Stimulated activated CD4-positive, alpha-beta T cell treated with anti-CD3 and anti-CD28 coated beads, Interleukin-4, amount 100 ng/mL, for 24 hours (primary cell): ENCODE measurements at places on chromosomes 2 and 18.

DNA sequence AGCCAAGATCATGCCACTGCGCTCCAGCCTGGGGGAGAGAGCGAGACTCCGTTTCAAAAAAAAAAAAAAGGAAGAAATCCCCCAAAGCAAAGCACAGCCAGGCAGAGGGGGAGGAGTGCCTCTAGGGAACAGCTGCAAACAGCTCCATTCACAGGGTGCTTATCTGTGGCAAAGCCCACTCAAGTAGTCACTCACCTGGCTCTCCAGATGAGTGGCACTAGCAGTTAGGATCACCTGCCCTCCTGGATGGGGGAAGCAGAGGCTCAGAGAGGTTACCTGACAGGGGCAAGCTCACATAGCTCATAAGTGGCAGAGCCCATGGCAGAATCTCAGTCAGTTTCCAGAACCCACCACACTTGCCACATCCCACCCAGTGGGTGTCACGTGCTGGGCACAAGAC is 30.3 kb downstream of the TFCP2L1 start:
- no peak for DNase-seq

DNA sequence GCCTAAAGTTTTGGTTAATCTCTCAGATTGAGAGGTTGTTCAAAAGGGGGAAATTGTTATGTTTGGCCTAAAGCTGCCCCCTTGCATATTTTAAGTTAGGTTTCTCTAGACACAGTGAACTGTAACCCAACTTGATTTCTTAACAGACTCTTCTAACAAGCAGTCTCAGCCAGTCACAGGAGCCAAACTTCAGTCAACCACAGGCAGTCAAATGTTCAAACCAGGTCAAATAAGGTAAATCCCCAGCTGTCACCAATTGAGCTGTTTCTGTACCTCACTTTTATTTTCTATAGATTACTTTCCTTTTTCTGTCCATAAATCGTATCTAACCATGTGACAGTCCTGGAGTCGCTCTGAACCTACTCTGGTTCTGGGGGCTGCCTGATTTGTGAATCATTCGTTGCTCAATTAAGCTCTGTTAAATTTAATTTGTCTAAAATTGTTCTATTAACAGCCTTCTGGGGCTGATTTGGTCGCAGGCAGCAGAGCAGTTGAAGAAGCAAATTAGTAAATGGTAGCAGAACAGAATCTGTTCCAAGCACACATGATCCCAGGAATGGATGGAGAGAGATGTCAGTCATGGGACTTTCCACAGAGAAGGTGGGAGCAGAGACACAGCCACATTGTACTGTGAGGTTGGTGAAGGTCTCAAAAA is 16.4 kb upstream of the NFU1 start:
- peak; percentile 17 for DNase-seq

DNA sequence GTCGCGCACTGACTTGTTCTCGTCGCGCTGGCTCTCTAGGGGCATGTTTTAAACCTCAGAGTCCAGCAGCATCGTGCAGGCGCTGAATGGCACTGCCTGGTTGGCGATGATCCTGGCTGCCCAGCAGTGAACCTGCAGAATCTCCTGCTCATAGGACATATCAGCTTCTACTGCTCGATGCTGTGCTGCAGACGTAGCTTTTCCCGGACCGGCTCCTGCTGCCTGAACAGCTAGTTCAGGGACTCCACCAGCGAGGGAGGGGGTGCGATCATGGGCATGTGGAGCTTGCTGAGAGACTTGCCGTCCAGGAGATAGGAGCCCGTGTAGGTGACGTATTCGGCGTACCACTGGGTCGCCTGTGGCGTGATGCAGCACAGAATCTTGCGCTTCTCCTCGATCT is 890.0 kb upstream of the LRRTM1 start:
- no peak for DNase-seq

GRCh38 chr18:53819671-53820070 is 404.8 kb downstream of the MBD2 start:
- DNase-seq = no peak

DNA sequence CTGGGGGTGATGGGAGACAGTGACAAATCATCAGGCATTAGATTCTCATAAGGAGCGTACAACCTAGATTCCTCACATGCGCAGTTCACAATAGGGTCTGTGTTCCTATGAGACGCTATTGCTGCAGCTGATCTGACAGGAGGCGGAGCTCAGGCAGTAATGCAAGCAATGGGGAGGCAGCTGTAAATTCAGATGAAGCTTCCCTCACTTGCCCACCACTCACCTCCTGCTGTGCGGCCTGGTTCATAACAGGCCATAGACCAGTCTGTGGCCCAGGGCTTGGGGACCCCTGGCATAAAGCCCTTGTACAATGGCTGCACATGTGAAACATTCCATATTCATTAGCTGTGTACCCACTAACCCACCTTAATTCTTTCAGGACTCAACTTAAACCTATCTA is 18.0 kb downstream of the NMUR1 start:
- no peak for DNase-seq

DNA sequence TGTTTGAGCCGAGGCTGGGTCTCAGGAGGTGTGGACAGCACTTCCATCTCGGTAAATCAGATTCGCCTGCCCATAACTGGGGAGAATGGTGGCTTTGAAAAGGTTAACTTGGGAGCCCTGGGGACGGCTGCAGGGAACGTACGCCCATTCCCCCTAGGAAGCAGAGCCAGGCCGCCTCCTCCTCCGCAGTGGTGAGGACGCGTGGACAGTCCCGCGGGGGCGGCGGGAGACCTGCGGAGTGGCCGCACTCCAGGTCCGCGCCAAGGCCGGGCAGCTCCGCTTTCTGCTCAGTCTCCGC is 845 bp upstream of the MYCN start:
- DNase-seq = no peak

GRCh38 chr2:217798743-217799562 is 203.8 kb downstream of the TNS1 start:
- DNase-seq = no peak

DNA sequence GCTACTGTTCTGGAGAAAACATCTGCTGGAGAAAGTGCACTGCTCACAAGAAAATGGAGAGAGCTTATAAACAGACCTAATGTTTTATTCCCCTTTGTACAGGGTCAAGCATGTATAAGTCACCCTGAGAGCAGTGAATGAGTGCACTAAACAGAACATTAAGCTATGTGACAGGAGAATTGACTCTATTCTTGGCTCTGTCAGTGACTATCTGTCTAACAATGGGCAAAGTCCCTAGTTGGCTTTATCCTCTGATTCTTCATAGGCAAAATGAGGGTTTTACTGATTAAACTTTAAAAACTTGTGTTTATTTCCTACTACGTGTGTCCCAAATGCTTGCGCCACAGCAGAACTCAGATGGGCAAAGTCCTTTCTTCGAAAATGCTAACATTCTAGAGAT is 655.1 kb upstream of the SLC39A10 start:
- no peak for DNase-seq

GRCh38 chr18:26357960-26358359 is 131.7 kb downstream of the TAF4B start:
- no peak for DNase-seq

DNA sequence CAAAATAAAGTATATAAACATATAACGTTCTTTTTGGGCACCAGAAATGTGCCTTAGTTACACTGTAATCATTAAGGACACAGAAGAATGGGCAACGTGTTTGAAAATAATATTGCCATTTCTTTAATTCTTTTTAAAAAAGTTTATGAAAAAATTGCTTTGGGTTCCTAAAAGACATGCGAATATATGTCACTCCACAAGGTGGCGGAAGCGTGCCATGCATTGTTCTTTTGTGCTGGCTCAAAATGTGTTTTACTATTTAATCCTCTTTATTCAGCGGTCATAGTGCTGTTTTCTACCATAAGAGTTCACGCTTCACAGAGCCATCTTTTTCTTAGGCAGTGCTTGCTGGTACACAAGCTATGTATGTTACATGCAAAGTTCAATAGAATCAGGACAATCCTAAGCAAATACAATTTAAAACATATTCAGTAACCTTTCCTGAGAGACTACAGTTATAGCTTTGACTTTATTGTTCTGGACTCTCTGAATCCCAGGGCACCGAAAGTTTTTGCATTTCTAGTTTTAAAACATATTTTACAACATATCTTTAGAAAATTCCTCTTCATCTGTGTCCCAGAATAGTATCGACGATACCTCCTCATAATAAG is 147.8 kb upstream of the ERBB4 start:
- DNase-seq = peak; percentile 40

DNA sequence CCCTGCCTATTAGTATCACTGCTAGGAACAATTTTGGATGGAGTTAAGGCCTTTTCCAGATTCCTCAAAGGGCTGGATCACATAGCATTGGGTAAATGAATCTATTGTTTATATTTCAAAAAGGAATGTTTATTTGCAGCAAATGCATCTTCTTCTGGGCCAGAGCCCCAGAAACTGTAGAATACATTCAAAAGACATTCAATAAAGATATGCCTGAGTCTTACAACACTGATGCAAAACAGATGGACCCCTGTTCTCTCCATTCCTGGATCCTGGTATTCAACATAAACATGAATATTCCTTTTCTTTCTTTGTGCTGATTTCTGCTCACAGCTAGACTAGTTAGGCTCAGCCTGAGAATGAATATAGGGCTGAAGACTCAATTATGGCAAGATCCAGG is 227.2 kb upstream of the KLHL29 start:
- DNase-seq = no peak

DNA sequence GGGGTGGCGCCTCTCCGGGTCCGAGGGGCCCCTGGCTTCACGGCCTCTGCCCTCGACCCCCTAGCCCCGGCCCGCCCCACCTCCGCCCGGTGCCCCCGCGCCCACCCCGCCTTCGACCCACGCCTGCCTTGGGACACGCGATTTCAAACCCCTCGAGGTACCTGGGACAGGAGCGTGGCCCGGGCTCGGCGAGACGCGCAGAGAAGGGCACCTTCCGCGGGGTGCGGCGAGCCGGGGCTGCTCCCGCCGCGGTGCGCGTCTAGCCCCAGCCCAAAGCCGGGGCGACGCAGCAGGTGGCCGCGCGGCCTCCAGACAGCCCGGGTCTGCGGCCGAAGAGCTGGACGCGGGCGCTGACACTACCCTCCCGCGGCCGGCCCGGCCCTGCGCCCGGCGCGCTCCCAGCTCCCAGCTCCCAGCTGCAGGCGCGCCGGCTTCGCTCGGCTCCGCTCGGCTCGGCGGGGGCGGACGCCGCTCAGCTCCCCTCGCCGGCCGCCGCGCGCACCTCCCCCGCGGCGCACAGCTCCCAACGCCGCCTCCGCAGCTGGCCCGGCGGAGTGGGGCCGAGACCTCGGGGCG is at the start of gene CRACDL:
Gene CRACDL, minus strand, starts transcription at position 449 of the 576 bp plus-strand sequence. CDS start 89,425 bp downstream, outside the sequence.
- DNase-seq = no peak

DNA sequence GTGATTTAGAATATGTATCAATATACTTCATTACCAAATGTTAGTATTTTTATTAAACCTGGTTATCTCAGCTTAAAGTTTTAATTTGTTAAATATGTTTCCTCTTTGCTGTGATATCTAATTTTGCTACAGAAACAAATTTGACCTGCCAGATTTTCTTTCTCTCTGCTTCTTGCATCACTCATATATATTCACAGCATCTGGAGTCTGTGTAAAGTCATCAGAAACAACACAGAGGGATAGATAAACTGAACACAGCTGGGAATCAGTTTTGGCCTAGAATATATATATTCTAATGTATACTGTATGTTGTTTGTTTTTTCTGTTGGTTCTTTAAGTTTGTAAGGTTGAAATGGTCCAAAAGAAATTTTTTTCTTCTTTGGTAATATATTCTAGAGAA is 8.5 kb downstream of the PSMD14 start:
- no peak for DNase-seq

GRCh38 chr2:235594041-235594440 is 100.2 kb downstream of the AGAP1 start:
- DNase-seq = no peak

DNA sequence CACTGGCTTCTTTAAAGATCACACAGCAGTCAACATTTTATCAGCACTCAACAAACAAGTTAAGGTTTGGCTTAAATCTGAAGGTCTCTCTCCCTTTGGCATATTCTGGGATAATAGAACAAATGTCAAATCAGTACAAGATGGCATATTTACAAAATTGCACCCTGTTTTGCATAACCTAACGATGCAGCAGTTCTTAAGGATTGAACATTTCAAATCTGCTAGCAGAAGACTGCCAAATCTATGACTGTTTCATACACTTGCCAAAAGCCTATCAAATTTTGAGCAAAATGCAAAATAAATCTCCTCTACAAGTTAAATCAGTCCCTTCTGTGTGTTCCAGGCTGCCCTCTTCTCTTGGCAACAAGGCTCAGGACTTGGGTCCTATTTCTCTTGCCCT is 73.6 kb downstream of the DPP4 start:
- DNase-seq = no peak

- no peak for DNase-seq
These were observed 402.8 kb downstream of the TXNL1 start for GRCh38 chr18:56235481-56236013.

DNA sequence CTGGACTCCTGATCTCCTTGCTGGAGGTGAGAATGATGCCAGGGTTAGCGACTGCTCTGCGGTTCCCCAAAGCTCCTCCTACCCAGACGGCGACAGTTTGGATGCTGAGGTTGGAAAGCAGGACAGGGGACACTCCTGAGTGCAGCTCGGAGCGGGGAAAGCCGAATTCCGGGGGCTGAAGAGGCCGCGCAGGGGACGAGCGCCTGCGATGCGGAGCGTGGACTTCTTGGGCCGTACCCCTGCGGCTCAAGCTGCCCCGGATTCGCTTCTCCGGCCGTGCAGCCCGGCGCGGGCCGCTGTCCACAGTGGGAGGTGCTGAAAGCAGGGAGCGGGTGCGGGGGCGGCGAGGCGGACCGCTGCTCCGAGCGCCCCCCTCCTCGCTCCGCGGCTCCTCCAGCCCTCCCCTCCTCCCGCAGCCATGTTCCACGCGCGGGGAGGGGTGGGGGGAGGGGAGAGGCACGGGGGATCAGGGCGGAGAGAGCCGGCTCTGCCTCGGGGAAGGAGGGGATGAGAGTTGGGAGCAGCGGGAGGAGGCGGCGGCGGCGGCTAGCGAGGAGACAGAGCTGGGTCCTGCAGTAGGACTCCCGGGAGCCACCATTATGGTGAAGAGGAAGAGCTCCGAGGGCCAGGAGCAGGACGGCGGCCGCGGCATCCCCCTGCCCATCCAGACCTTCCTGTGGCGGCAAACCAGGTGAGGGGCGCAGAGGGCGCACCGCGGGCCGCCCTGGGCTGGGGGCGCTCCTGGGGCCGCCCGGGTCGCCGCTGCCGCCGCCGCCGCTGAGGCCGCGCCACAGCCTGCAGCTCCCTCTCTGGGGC is at the start of gene UNC80:
Gene UNC80, plus strand, starts transcription at position 359 of the 816 bp plus-strand sequence. Its CDS starts 241 bp downstream, at position 600.
- DNase-seq = no peak
